ENCODE measurements at places on chromosomes 5 and 9.

GRCh38 chr5:141708016-141708415 lies 26.0 kb upstream of the ARAP3 start:
- DNase-seq: no peak

GRCh38 chr5:67978171-67978570 lies 237.4 kb upstream of the PIK3R1 start:
- no peak for DNase-seq

DNA sequence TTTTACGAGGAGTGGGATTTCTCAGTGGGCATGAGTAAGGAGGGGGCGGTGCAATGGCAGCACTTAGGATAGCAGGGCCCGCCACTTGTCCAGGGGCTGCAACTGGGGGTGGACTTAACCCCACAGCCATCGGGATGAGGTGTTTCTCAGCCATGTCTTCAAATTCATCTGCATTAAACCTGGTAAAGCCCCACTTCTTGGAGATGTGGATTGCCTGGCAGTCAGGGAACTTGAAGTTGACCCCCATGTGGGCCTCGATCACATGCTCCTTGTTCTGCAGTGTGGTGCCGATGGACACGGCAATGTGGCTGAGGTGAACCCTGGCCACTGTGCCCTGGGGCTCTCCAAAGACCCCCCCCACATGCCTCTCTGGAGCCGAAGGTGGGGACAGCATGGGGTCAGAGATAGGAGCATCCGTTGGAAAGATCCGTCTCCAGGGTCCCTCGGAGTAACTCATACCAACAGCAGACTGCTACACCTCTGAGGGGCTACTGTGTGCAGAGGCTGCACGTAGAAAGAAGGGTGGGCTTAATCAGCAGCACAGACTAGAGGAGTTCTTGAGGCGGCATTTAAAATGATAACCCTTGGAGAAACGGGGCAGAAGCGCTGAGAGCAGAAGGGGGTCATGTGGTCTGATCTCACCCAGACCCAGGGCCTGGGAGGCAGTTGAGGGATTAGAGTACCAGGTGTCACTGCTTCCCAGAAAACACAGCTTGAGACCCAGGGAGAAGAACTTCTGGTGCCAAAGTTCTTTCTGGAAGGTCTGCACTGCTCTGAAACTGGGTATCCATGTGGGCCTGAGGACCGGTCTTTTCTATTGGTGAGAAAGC lies 141.4 kb downstream of the MTX3 start:
- no peak for DNase-seq

DNA sequence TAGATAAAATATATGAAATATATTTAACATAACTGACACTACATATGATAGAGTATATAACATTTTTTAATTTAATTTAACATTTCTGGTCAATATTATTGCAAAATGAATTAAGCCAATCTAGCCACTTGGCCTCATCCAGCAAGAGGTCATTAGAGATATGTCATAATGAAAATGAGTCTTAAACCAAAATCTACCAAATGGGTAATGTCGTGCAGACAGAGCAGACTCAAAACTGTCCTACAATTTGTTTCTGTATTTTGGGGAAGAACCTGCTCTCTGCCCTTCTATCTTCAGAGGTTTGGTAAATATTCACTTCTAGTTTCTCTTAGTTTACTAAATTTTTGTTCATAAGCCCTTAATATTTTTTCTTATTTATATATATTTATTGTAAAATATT lies 61.4 kb downstream of the ARHGEF28 start:
- DNase-seq: no peak

DNA sequence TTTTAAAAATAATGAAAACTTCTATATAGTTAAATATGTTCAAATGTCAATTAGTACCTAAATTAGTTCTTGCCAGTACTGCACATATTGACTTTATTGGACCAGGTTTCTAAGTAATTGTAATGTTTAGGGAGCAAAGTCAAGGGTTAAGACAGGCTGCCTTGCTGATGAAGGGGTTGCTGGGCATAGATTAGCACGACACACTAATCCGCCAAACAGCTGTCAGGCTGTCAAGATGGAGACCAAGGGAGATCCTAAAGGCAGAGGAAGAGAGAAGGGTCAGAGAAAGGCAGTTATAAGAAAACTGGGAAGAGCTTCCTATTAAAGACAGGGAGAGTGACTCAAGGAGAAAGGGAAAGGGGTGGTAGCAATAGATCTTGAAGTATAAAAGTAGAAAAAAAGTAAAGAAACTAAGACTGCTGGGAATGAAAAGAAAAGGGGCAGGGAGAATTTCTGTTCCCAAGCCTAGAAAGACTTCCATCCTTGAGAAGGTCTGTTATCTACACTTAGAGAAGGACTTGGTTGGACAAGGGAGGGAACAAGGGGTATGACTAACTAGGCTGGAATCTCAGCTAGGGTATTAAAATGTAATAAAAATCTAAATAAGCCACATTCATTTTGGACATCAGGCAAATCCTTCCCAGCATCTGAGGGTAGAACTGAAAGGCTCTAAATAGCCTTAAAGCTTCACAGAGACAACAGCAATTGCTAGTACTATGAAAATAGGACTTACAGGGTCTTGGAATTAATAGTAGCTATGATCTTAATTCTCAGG lies 188.7 kb downstream of the FBXL17 start:
- DNase-seq: no peak

DNA sequence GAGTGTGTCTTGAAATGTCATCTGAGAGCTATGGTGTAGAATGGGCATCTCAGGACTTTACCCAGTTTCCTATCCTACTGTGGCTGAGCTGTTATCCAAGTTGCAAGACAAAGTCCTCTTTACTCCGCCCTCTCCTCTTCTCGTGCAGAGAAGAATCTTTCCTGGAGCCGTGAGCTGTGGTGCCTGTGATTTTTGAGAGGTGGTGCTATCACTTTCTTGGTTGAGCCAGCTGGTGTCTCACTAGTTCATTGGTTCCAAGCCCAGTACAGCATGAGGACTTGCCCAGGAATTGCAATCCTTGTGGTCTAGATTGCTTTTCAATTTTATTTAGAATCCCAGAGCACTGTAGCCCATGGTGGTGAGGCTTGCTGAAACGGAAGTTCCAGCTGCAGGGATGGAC lies 2300.3 kb downstream of the MAT2B start:
- no peak for DNase-seq

DNA sequence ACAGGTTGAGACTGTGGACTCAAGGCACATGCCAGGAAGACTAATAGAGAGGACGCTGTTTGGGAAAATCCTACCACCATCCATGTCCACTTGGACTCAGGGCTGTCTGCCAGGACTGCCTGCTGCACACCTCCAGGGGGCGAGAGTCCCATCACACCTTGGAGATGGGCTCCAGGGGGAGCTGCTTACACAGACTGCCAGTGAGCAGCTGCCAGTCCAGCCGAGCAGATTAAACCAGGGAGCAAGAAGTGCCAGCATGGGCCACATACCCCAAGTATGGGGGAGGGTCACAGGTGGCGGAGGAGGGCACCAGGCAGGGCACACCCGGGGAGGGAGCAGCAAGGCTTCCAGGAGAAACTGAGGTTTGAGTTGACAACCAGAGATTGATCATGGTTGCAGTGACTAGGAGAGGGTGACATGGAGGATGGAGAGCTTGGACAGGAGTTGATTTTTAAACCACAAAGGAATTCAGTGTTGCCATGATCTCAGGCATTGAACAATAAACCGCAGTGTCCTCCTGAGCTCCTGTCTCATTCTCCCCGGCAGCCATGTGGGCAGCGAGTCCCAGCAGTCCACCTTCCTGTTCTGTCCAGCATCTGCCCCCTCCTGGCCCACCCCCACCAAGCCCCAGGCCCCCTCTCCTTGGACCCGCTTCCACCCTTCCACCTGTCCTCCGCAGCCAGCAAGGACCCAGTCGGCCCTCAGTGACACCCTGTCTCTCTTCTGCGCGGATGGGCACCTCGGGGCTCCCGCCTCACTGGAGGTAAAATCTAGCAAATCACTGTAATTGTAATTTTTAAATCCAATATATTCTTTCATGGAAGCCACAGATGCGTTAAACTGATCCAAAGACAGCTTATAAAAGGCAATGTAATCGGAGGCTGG lies 3.1 kb upstream of the VAV2 start:
- DNase-seq: no peak

DNA sequence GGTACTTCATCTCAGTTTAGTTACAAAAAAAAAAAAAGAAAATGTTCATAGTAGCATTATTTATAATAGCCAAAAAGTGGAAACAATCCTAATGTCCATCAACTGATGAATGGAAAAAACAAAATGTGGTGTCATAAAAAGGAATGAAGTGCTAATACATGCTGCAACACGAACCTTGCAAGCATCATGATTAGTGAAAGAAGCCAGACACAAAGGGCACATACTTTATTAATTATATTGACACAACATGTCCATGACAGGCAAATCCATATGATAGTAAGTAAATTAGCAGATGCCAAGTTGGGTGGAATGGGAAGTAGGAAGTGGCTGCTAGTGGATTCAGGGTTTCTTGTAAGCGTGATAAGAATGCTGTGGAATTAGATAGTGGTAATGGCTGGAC lies 54.2 kb downstream of the PCDHGC5 start:
- DNase-seq: no peak

GRCh38 chr5:64364426-64364825 lies 141.4 kb upstream of the RGS7BP start:
- DNase-seq: no peak

DNA sequence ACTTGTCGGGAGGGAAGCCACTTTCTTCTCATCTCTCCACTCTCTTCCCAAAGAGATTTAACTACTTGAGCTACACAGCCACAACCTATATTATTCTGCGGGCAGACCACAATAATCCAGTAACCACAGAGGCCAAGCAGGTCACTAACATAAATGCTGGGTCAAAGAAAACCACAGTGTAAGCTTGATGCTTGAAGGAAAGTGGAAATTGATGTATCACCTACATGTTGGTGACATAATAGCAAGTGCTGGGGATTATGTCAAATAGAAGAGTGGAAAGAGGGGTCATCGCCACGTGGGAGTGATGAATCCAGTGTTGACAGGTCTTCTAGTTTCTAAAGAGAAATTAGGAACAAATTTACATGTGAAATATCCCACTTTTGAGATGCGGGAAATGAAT lies 40.9 kb downstream of the RFK start:
- no peak for DNase-seq

GRCh38 chr5:81924442-81924841 lies 47.4 kb upstream of the ATG10 start:
- DNase-seq: no peak

- DNase-seq: no peak
Measured at GRCh38 chr5:103375350-103375749, 116.8 kb downstream of the MACIR start.

DNA sequence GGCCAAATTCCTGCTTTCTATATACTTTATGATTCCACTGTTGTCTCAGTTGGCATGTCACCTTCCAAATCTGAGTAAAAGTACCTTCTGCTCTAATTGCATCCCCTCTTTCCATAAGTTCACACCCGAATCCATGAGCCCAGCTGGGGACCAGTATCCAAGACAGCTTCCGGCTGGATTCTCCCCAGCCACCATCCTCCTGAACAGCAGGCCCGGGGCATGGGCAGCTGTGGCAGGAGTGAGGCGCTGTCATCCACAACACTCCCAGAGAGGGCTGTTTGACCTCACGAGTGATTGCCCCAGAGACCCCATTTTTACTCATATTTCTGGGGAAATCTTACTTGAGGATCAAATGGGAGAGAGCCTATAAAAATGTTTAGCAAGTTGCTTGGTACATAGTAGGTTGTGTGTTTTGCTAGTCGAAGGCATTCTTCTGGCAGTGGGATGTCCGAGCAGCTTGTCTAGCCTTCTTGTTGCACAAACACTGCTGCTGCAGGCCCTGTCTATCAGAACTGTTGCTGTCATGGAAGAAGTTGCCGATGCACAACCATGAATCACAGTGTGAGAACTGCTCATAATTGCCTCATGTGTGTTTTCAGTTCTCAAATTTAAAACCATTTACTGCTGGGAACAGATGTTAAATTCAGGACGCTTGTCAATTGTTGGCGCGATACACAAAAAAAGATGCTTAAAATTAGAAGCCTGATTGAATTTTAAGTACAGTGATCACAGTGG lies 93.8 kb downstream of the HSPA4 start:
- no peak for DNase-seq

- no peak for DNase-seq
Measured at GRCh38 chr9:117720555-117720954, 16.4 kb downstream of the TLR4 start.

DNA sequence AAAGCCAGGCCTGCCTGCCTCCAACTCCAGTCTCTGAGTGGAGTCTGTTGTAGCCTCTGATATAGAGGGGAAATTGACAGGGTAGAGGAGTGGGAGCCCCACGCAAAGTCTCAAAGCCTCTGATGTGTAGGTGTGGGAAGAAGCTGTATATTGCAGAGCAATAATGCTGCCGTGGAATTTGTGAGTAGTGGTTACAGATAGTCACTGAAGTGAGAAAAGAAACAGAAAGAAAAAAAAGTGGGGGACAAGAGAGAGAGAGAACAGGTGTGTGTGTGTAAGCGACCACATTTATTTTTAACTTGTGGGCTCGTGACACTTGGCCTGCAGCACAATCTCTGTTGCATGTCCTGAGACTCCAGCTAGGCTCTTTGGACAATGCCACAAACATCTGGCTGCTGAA lies 227.8 kb downstream of the NSG2 start:
- no peak for DNase-seq

- no peak for DNase-seq
Measured at GRCh38 chr9:120740132-120740531, 25.9 kb upstream of the MEGF9 start.

- no peak for DNase-seq
Measured at GRCh38 chr9:104899759-104900247, 28.2 kb downstream of the ABCA1 start.
